ENCODE measurements at places on chromosomes 12 and 14. TPM values are rescaled to one million over a fixed set of nuclear protein-coding genes. Genes with fewer than 3 reads are reported as not detected.

AMN gene
- total RNA-seq, result not detected

NR2C1 gene
- 36.3 TPM for total RNA-seq

KRT2 gene
- total RNA-seq, result not detected

RBMS2 gene
- 103 TPM for total RNA-seq

POTEG gene
- not detected for total RNA-seq

CLEC4A gene
- 0.86 TPM for total RNA-seq

SIRT4 gene
- total RNA-seq, result 1.4 TPM

G2E3 gene
- 26.6 TPM for total RNA-seq

DCAF5 gene
- 35.3 TPM for total RNA-seq

SMARCC2 gene
- 121 TPM for total RNA-seq

MYL6 gene
- total RNA-seq, result 2,543 TPM

PXMP2 gene
- total RNA-seq, result 21.1 TPM

CACNA1C gene
- total RNA-seq, result not detected

CMA1 gene
- total RNA-seq, result not detected

TMX1 gene
- 42.4 TPM for total RNA-seq

EPYC gene
- total RNA-seq, result not detected

SPTB gene
- 0.07 TPM for total RNA-seq

BCL2L14 gene
- total RNA-seq, result not detected

RNASE7 gene
- not detected for total RNA-seq

TAS2R9 gene
- not detected for total RNA-seq

TAS2R20 gene
- total RNA-seq, result 2.2 TPM

SLC2A13 gene
- total RNA-seq, result 4.9 TPM

GPR84 gene
- total RNA-seq, result not detected

RASSF8 gene
- 59.3 TPM for total RNA-seq

TOMM20L gene
- total RNA-seq, result not detected

ABHD12B gene
- not detected for total RNA-seq

GALNT4 gene
- total RNA-seq, result 10.9 TPM

LRFN5 gene
- total RNA-seq, result not detected

NTS gene
- not detected for total RNA-seq

GRIP1 gene
- total RNA-seq, result 1.2 TPM

BDKRB2 gene
- 0.39 TPM for total RNA-seq

RPGRIP1 gene
- total RNA-seq, result not detected

TIMM9 gene
- 38.0 TPM for total RNA-seq

WSCD2 gene
- total RNA-seq, result not detected

TSPAN8 gene
- 1.6 TPM for total RNA-seq

RASAL1 gene
- not detected for total RNA-seq

JPH4 gene
- not detected for total RNA-seq

TMED10 gene
- total RNA-seq, result 313 TPM

IGF1 gene
- total RNA-seq, result 0.85 TPM

SYT10 gene
- total RNA-seq, result not detected

TPH2 gene
- not detected for total RNA-seq

OR4K2 gene
- not detected for total RNA-seq

FGF6 gene
- not detected for total RNA-seq

RBP5 gene
- total RNA-seq, result not detected

CLEC14A gene
- 414 TPM for total RNA-seq

CCDC177 gene
- total RNA-seq, result not detected

CKB gene
- total RNA-seq, result 2.4 TPM

TMPRSS12 gene
- not detected for total RNA-seq

MAP3K9 gene
- 0.11 TPM for total RNA-seq

SSPN gene
- 0.65 TPM for total RNA-seq

ARID2 gene
- 28.9 TPM for total RNA-seq

TSHR gene
- not detected for total RNA-seq

OR4L1 gene
- total RNA-seq, result not detected

Measured in endothelial cell of umbilical vein (primary cell).